ENCODE measurements at places on chromosomes 2 and 18.
A peak's percentile ranks its signal among the peaks of the same experiment; 100 is the strongest.

DNA sequence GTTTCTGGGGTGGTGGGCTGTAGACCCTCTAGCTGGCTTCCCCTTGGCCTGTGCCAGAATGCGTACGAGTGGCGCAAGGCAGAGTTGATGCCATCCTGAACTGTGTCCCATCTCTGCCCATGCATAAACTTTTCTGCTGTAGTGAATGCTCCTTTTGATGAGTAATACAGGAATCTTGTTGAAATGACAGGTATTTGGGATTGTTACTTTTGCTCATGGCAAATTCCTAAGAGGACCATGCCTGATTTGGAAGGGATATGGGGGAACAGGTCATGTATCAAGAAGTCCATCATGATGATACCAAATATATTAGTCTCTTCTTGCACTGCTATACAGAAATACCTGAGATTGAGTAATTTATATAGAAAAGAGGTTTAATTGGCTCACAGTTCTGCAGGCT, 648.0 kb downstream of the SLC4A3 start:
- no peak for DNase-seq

DNA sequence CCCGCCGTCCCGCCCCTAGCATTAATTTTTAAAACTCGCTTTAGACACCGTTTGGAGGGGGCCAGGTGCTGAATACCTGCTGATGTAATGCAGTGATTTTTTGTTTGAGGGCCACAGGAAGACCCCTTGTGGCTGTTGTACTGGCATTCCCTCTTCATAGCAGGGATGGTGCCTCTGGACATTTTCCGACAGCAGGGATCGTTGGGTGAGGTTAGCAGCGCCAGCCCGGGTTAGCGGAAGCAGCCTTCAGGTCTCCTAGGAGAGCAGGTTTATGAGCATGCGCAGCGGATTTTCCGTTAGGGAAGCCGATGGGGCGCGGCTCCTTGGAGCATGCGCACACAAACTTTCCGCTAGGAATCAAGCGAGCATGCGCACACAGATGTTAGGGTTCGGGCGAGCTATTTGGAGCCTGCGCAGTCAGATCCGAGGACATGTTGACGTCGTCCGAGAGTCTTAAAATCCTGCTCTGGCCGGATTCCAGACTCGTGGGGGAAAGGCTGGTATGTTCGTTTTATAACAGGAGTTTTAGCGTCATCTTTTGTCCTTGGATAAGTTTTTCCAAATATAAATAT, 17.2 kb upstream of the C2orf74 start:
- peak; percentile 96 for DNase-seq

- DNase-seq, result no peak
Measured at GRCh38 chr2:106812383-106812782, 73.6 kb downstream of the ST6GAL2 start.

GRCh38 chr2:201660293-201660895, 17.1 kb upstream of the TMEM237 start:
- DNase-seq, result no peak

GRCh38 chr2:30122362-30122761, 24.4 kb upstream of the YPEL5 start:
- no peak for DNase-seq

GRCh38 chr2:71064110-71064611, 4.3 kb upstream of the NAGK start:
- no peak for DNase-seq

GRCh38 chr2:239192456-239192855, 208.4 kb downstream of the HDAC4 start:
- no peak for DNase-seq
